ENCODE measurements at places on chromosomes 7 and 10.

DNA sequence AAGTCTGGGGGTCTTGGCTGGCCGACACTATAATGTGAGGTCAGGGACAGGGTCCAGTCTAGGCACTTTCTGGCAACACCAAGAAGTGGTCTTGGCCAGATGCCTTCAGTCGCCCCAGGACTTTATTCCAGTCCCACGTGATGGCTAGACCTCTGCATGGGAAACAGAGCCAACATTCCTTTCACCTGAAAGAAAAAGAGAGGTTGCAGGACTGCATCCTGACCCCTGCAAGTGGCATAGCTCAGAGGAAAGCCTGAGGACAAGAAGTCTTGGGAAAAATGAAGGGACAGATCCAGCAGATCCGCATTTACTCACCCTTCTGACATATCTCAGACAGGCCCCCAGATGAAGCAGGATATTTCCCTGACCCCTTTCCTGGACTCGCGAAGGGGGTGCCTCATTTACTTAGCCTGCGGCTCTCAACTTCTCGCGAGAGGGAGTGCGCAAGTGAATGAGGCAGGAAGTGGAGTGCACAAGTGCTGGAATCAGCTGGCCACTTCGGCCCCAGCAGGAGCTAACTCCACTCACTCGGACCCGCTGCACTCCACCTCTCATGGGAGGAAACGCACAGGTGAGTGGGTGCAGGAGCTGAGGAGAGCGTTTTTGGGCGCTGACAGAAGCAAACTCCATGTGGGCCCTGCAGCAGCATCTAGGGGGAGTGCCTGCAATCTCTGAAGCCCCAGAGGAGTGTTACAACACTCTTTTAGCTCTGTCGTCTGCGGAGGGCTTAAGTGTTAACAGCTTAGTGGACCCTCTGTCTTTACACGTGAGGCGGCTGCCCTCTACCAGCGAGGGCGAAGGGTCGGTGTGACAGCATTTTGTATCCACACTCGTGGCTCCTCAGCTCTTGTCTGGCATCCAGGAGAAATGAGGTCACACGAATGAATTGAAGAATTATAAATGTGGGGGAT lies 916.2 kb upstream of the GHITM start:
- no peak for DNase-seq

DNA sequence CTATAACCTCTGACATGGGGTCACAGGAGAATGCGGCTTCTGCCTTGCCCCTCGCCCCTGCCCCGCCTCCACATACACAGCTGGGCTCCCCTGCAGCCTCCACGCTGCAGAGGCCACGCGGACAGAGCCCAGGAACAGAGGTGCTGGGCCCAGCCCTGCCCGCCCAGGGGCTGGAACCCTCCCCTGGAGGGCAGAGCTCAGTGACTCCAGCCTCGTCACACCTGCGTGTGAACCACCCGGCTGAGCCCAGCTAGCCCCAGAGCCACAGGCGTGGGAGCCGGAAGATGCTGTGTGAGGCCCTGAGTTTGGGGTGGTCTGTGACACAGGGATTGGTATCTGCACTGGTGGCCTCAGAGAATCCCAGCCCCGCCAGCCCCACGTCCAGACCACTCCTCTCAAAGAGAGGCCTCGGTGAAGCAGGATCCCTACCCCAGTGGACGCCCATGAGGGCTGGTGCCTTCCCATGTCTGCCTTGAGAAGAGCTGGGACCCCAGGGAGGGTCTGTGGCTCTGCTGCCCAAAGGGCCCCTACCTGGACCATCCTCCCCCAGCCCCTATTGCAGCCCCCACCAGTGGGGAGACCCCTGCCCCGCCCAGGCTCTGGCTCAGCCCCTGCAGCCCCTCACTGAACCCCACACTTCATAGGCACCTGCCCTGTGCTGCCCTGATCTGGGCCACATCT lies 8.1 kb upstream of the ADAP1 start:
- no peak for DNase-seq

GRCh38 chr10:13613519-13613918 lies 26.8 kb downstream of the PRPF18 start:
- no peak for DNase-seq

DNA sequence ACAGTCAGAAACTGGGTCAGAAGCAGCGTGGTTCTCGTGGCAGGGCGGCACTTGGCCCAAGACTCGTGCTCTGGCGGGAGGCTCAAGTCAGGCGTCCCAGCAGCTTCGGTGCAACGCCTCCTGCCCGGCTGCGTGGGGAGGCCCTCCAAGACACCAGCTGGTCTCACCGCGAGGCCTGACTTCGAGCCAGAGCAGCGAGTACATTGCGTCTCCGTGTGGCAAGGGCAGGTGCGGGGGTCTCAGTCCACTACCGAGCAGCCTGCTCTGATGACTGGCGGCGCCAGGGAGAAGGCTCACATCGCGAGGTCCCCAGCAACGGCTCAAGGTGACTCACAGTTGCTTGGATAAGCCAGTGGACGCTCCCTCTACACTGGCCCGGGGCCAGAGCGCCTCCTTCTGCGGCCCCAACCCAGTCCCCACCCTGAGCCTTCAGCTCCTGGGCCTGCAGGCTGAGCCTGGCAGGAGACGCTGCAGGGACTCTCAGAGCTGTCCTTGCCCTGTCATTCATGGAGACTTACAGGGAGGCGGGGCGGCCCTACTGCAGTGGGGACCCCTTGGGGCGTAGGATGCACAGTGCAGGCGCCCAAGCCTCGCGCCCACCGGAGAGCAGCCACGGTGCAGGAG lies 41.9 kb upstream of the PRKAR1B start:
- no peak for DNase-seq

DNA sequence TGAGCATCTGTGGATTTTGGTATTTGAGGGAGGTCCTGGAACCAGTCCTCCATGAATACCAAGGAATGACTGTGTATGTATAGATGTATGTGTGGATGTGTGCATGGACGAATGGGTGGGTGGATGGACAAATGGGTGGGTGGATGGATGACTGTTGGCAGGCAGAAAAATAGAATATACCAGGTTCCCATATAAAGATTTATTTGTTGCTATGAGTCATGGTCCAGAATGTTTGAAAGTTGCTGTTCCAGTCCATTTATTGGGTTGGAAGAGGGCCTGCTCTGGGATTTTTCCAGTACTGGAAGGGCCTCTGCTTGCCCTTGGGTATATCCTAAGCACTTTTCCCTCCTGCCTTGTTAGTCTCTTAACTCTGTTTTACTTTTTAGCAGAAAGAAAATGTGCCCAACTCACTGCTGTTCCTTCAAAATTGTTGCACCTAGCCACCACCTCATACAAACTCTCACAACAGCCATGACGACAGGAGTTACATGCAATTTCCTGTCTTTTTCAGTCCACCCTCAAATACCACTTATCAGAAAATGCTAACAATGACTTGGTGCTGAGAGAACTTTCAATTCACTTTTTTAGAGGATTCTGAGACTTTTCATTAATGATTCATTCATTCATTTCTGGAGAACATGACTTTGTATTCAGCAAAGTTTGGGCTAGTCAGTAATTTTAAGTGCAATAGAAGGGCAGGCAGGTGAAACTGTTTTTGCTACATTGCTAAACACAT lies 108.1 kb downstream of the EEPD1 start:
- no peak for DNase-seq

- DNase-seq: no peak
Observed at GRCh38 chr7:108441392-108441955, 14.8 kb downstream of the NRCAM start.

DNA sequence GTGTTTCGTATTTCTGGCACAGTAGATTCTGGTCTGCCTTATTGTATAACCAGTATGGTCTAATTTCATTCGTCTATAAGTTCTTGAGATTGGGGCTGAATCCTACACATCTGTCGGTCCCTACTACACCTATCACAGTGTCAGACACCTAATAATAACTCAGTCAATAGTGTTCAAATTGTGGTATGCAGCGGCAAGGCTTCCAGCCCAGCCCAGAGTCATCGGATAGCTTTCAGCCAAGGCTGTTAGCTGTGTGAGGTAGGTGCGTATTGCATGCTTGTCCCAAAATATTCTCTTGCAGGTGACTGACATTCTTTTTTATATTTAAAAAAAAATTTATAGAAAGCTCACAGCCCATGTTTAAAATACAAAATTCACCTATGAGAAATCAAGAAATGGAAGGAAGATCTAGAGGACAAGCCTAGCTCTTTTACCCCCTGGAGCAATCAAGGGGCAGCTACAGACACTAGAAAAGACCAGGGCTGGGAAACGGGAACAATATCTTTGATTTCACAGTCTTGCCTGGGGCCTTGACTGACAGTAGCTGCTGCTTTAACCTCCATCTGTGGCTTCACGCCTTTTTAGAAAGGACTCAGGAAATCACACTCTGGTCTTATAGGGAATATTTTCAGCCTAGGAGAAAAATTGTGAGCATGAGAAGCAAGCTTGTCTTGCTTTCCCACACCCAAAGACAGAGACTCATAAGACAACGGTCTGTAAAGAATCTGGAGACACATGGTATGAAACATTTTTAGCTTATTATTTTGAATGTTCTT lies 9.5 kb upstream of the ASB4 start:
- no peak for DNase-seq

GRCh38 chr10:541041-541440 lies 148.4 kb downstream of the DIP2C start:
- DNase-seq: no peak

- DNase-seq: no peak
Observed at GRCh38 chr7:91514591-91514990, 250.4 kb downstream of the FZD1 start.

DNA sequence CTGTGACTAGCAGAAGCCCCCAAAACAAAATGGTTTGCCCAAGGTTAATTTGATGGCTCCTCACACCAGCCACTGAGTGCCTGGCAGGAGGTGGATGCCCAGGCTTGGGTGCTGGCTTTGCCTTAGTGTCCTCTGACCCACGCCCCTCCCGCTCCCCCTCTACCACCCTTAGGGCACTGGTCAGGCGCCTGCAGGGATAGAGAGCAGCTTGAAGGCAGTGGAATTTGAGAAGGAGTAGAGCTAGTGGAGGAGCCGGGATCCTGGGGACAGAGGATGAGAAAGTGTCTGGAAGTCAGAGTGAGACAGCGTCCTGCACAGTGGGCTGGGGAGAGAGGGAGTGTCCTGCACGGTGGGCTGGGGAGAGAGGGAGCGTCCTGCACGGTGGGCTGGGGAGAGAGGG lies 139.4 kb downstream of the DNAJB6 start:
- no peak for DNase-seq

Data from suppressor macrophage treated with lipopolysaccharide for 1 hour (primary cell).